ENCODE measurements at places on chromosomes 3 and 15.

- DNase-seq = no peak
These were observed 1.5 kb downstream of the EAF2 start for GRCh38 chr3:121836481-121836880.

- peak; percentile 80 for DNase-seq
These were observed at the start of gene RFTN1 for GRCh38 chr3:16513141-16514020. Gene RFTN1, minus strand, starts transcription at chr3:16513699. Its CDS starts 19,830 bp downstream, at chr3:16493869.

GRCh38 chr3:100102757-100103156 lies 11.5 kb downstream of the FILIP1L start:
- no peak for DNase-seq

- DNase-seq = no peak
These were observed 154.1 kb downstream of the LSAMP start for GRCh38 chr3:116291141-116291540.

GRCh38 chr3:55191911-55192775 lies 264.3 kb upstream of the LRTM1 start:
- DNase-seq = no peak

DNA sequence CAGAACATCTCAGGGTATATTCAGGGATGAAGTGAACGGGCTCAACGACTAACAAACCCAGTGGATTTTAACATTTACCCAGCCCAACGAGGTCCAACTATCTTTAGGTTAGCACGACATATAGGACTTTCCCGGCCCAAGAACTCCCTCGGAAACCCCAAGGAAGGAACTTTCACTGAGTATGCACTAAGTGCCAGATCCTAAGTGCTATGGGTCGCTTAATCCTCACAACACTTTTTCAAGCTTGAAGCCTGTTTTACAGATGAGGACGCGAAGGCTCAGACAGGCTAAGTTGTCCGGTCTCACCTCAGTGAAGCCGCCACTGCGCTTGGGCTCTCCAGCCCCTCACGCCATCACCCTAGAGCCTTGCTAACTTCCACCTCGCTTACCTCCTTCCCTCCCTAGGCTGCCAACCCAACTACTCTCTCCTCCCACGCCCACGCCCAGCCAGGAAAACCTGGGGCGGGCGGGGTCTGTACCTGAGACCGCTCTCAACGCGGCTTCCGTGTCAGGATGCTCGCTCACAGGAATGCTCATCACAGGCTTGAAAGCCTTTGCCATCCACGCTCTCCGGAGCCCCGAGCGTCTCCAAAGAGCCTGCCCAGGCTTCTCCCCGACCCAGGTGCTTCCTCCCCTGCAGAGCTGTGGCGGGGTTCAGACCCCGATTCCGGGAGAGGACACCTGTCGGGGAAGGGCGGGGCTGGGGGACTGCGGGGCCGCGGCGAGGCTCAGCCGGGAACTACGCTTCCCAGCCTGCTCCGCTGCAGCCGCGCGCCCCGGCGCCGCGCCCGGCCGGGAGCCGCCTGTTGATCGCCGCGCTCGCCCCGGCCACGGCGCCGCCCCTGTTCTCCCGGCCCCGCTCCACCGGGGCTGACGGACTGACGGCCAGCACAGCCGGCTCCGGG lies at the start of gene TMOD2:
Gene TMOD2 (plus strand): TSS at position 806 of the 905 bp plus-strand sequence. CDS start 14,845 bp downstream, outside the sequence.
- DNase-seq = peak; percentile 87

GRCh38 chr3:12759693-12760565 lies 870 bp upstream of the TMEM40 start:
- DNase-seq = no peak

- no peak for DNase-seq
These were observed 9.3 kb downstream of the HOMER2 start for GRCh38 chr15:82943176-82943575.

DNA sequence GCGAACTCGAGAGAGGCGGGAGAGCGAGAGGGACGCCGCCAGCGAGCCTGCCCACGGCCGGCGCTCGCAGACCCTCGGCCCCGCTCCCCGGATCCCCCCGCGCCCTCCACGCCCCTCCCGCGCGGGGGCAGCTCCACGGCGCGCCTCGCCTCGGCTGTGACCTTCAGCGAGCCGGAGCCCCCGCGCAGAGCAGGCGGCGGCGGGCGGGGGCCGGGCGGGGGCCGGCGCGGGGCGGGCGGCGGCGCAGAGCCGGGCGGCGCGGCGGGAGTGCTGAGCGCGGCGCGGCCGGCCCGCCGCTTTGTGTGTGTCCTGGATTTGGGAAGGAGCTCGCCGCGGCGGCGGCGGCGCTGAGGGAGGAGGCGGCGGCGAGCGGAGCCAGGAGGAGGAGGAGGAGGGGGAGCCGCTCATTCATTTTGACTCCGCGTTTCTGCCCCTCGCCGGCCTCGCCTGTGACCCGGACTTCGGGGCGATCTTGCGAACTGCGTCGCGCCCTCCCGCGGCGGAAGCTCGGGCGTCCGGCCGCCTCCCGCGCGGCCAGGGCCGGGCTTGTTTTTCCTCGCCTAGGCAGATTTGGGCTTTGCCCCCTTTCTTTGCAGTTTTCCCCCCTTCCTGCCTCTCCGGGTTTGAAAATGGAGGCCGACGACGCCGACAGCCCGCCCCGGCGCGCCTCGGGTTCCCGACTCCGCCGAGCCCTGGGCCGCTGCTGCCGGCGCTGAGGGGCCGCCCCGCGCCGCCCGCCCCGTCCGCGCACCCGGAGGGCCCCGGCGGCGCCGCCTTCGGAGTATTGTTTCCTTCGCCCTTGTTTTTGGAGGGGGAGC lies 524 bp downstream of the IGF1R start:
- peak; percentile 81 for DNase-seq

GRCh38 chr3:190229632-190230424 lies 92.4 kb downstream of the CLDN1 start:
- DNase-seq = no peak

DNA sequence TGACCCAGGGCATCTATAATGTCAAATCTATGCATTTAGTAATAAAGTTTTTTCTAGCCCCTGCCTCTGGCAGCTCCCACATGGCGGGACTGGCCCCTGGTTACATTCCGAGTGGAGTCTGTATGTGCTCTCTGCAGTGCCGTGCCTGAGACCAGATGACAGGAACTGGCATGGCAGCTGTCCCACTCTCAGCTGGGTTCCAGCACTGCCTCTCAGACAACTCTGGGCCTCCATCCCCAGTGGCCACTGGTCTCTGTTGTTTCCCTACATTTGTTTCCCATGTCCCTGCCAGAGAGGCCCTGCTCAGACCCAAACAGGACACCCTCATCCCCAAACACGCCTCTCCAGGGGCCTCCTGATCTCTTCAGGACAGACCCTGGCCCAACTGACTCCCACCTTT lies 109.3 kb downstream of the OCA2 start:
- no peak for DNase-seq

DNA sequence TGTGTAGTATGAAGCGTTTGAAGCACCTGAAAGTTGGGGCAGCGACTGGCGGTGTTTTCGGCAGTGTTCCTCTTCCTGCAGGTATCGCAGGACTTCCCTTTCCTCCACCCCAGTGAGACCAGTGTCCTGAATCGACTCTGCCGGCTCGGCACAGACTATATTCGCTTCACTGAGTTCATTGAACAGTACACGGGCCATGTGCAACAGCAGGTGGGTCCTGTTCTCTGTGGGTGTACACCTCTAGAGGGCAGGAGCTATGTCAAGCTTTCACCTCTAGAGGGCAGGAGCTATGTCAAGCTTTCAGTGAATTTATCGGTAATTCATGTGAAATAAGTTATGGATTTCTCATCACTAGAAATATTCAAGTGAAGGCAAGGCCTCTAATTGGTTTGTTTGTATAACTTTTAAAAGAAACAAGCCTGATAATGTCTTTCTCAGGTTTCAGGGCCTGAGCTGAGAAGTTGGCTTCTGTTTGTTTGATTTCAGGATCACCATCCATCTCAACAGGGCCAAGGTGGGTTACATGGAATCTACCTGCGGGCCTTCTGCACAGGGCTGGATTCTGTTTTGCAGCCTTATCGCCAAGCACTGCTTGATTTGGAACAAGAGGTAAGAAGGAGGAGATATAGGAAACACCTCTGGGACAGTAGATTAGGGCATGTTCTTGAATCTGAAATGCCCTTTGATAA lies 5.3 kb downstream of the TUBGCP4 start:
- DNase-seq = peak; percentile 69

DNA sequence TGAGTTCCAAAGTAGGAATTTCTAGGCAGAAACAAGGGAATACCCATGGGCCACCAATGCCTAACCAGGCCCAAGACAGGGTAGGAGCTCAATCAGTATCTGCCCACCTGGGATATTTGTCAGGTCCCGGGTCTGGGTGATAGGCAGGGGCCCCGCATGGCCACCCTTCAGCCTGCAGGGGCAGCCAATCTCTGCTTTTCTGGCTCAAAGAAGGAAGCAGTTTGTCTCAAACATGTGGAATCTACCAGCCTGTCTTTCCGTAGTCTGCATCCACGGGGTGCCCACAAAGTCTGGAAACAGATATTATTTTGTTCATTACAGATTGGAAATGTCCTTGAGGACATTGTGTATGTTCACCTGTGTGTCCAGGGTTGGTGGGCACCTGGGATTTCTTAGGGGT lies 56.2 kb downstream of the CEMIP start:
- DNase-seq = peak; percentile 85

DNA sequence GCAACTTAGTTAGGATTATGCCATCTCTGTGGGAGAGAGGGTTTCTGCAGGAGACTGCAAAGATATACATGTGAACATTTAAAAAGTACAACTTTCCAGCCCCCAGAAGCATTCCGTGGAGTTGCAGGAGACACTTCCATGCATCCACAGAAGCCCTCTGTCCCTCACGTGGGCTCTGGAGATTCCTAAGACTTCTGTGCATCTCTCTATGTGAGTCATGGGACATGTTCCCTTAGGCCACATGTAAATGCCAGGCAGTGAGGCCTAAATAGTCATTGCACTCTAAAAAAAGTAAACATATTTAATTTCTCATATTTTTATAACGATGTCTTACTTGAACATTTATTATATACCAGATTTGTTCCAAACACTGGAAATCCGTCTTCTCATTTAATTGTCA lies 126.5 kb upstream of the ROPN1 start:
- no peak for DNase-seq

- DNase-seq = no peak
These were observed 2.3 kb upstream of the CFAP92 start for GRCh38 chr3:128996200-128996599.
